GM12865 (cell line): ENCODE measurements at places on chromosomes 7 and 10.

GRCh38 chr10:7409045-7409731, 1.6 kb downstream of the SFMBT2 start:
- DNase-seq: peak; percentile 80

DNA sequence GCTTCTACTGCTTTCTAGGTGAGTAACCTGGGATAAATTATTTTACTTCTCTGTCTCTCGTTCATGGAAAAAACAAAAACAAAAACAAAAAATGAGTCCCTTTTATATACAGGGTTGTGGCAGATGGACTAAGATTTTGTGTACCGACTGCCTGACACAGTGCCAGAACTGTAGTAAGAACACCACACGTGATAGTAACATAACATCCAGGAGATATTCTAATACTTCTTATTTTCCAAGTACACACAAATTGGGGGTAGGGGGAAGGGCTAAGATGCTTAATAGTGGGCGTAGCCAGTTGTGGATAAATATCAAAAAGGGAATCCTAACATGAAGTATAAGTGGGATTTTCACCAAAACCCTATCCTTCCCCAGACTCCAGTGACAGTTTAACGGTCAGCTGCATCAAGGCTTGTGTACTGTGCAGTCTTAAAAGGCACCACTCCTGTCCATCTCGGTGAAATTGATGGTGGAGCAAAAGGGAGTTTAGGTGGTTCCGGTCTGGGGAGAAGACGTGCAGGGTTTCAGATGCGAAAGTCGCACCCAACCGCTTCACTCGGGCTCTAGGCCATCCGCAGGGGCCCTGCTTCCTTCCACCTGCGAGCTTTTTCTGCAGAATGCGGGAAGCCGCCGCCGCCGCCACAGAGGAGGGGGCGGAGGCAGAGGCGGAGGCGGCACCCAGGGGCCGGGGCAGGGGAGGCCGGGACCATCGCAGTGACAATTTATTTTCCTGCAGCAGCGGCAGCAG, at the start of gene STAMBPL1:
STAMBPL1 (plus strand) TSS at position 712 of the 748 bp plus-strand sequence. CDS start 21,464 bp downstream, outside the sequence.
- peak; percentile 89 for DNase-seq

GRCh38 chr10:90167174-90168064, 466.0 kb downstream of the KIF20B start:
- peak; percentile 69 for DNase-seq

GRCh38 chr10:128506423-128506822, 380.2 kb upstream of the MKI67 start:
- no peak for DNase-seq

DNA sequence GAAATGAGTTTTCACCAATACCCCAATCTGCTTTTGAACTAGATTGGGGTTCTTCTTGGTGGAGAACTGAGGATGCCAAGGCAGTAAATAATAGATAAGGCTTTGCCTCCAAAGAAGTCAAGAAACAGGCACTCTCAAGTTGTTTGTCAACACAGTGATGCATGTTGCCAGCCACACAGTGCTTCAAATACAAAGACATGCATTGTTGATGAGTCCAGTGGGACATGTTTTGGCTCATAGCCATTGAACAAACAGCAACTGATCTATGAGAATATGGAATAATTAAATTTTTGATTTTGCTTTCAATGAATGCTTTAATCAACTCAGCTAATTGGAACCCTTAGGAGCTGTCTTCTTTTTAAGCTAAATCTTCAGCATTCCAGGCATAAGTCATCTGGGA, 346.4 kb downstream of the THSD7A start:
- no peak for DNase-seq

- no peak for DNase-seq
Observed at GRCh38 chr7:84450772-84451171, 256.2 kb upstream of the SEMA3A start.

GRCh38 chr7:92303761-92304160, 58.0 kb downstream of the ANKIB1 start:
- DNase-seq: no peak

- no peak for DNase-seq
Observed at GRCh38 chr7:22399091-22399490, 42.1 kb upstream of the RAPGEF5 start.

GRCh38 chr10:112583236-112583939, 136.4 kb downstream of the VTI1A start:
- no peak for DNase-seq

GRCh38 chr10:88108115-88108610, 244.7 kb downstream of the PTEN start:
- DNase-seq: peak; percentile 94

DNA sequence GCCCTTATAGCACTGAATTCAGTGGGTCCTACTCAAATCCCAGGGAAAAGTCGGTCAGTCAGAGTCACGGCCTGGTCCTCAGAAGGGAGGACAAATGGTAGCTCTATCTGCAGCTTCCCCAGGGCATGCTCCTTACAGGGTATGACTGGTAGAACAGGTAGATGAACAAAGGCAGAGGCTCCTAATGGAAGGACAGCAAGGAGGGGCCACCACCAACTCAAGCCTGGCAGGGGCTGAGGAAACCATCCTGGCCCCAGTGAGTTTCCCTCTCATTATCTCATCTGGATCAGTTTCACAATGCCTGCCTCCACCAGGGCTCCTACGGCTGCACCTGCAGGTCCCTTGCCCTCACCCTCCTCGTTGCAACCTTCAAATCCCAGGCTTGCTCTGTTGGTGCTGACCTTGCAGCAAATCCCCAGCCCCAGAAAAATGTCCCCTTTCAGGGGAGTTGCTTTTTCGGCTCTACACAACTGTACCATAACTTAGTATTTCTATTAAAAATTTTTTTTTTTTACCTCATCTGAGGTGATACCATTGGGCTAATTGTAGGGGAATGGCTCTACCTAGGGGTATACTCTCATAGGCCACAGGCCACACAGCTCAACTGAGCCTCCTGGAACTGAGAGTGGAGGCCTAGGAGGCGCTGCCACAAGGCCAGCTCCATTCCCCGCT, 2.4 kb upstream of the MYO1G start:
- DNase-seq: peak; percentile 57

DNA sequence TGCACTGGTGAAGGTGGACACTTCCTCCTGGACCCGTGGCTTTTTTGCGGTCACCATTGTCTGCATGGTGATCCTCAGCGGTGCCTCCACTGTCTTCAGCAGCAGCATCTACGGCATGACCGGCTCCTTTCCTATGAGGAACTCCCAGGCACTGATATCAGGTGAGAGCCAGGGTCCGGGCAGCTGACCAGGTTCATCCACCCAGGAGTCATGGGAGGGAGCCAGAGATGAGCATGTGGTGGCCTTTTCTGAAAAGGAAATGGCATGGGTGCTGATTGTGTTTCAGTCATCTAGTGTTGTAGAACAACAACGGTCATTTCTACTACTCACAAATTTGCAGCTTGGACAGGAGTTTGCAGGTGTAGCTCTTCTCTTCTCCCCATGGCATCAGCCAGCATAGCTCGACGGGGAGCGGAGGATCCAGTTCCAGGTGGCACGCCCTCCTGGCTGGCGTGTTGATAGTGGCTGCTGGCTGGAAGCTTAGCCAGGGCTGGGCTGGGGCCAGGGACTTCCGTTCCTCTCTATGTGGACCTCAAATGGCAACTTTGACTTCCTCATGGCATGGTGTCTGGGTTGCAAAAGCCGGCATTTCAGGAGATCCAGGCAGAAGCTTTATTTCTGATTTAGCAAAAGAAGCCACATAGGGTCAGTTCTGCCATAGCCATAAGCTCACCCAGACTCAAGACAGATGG, 32.7 kb downstream of the SLC29A3 start:
- DNase-seq: no peak

GRCh38 chr10:49178489-49179471, 9.4 kb downstream of the TMEM273 start:
- no peak for DNase-seq

DNA sequence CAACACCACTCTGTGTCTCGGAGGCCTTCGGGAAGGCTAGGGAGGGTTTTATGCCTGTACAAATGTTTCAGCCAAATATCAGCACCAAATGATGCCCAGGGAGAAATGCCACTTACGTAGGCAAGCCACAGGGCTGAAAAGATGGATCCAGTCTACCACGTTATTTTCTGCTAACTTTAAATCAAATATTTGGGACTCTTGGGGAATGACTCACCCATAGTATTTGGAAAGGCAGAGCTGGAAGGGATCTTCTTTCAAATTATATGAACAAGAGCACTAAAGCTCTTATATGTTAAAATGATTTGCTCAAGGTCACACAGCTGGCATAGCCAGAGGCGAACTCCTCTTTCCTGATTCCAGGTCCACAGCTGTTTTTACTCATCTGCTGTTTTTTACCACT, 591.4 kb downstream of the SORCS1 start:
- no peak for DNase-seq

- peak; percentile 46 for DNase-seq
Observed at GRCh38 chr10:17001961-17002749, 127.5 kb downstream of the CUBN start.

GRCh38 chr10:102302611-102303010, 57.3 kb downstream of the GBF1 start:
- no peak for DNase-seq

- no peak for DNase-seq
Observed at GRCh38 chr7:151840088-151840910, 36.6 kb downstream of the PRKAG2 start.

DNA sequence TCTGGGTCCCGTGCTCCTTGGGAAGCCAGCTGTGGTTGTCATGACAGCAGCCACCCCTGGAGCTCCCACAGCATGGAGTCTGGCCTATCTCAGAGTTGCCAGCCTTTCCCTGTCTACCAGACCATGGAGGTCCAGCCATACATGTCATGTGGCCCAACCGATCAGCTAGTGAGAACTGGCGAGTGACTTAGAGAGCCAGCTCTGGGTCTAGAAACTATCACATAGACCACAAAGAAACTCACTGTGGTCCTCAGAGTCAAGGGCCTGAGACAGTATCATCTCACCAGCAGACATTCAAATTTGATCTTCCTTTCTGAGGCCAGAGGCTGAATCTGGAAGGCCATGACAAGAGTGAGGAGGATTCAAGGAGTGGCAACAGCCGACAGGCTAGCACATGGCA, 223.3 kb upstream of the GPR26 start:
- DNase-seq: peak; percentile 91

DNA sequence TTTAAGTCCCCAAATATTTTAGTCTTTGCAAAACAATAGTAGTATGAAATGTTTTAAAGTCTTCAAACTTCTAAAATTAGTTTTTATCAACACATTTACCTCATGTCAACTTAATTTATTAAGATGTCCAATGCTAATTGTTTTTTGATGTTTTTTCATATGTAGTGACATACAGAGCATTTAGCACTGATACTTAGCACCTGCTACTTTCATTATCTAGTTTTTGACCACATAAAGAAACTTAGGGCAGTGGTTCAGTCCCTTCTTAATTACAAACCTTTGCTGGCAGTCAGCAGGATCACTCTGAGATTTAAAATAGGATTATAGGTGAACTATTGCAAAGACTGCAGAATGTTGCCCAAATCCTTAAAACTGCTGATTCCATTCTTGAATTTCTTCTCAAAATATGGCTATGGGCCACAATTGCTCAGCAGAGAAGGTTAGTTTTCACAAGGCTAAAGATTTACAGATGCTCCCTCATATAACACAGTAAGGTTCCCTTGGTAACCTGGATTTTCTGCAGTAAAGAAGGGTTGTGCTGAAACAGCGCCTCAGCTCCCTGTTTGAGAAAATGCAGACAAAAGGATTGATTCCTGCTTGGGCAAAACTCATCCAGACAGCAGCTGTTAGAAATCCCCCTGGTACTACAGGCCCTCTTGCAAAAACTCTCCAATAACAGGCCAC, 3.4 kb downstream of the GPR85 start:
- DNase-seq: no peak
